ENCODE measurements at places on chromosomes 7 and 10.

DNA sequence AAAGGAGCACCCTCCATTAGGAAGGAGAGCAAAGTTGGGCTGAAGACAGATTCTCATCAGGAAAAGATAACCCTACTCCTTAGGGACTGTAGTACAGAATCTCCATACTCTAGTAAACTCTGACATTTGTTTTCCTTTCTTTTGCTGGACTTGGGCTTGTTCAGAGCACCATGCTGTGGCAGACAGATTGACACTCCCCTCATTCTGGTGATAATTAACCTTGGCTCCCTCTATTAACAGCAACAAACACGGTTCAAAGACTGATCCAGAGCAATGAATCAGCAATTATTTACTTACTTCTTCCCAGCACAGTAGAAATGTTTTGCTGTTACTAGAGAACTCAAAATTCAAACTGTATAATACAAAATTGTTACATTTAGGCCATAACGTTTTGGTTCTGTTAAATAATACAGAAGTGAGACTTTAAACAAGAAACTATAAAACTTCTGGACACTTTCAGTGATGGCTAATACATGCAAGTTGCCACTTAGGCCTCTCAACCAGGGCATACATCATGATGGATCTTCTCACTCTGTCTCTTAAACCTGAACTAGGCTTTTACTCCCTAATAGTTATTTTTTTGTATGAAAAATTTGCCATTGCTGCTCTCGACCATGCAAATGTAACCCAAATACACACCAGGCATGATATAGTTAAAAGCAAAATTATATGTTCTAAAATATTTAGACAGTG is 639.0 kb downstream of the IPMK start:
- DNase-seq, result peak; percentile 2

- no peak for DNase-seq
Measured at GRCh38 chr7:47501406-47501805, 80.5 kb downstream of the TNS3 start.

DNA sequence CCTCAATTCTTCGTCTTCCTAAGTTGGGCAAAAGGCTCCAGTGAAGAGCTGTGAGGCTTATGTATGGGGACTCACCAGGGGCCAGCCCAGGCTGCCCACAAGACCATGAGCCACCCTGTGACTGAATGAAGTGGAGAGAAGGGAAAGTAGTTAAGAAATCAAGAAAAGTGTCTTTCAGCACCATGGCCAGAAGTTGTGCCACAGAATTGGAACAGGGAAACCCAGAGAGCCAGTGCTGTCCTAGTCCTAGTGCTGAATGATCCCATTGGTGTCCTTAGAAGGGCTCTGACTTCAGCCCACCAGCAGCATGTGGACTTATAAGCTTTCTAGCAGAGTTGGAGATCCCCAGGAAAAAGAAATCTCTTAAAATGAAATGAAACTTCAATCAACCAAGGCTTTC is 37.0 kb upstream of the CCSER2 start:
- DNase-seq, result no peak

- DNase-seq, result peak; percentile 22
Measured at GRCh38 chr7:138663725-138664710, 37.1 kb downstream of the SVOPL start.

GRCh38 chr10:79298403-79299244 is 48.6 kb upstream of the PPIF start:
- DNase-seq, result no peak

GRCh38 chr7:155764438-155764793 is 47.8 kb downstream of the SHH start:
- no peak for DNase-seq

DNA sequence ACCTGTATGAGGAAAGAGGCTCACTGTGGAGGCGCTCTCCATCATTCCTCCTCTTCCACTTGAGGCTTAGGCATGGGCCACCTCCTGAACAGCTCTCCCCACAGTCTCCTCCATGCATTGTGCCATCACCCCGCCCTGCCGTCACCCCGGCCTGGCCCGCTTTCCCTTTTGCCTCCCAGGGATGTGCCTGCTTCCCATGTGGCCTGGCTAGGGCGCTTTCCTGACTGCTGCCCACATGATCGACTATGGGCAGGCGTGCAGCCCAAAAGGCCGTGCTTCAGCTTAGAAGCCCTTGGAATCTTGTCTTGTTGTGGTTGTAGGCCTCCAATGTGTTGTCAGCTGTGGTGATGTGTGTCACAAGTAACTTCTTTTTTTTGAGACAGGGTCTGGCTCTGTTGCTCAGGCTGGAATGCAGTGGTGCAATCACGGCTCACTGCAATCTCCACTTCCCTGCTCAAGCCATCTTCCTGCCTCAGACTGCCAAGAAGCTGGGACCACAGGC is 1.8 kb upstream of the ACTR3C start:
- no peak for DNase-seq

- DNase-seq, result no peak
Measured at GRCh38 chr7:128037880-128038619, 6.8 kb upstream of the LRRC4 start.

GRCh38 chr7:137476937-137477336 is 133.4 kb upstream of the PTN start:
- no peak for DNase-seq

DNA sequence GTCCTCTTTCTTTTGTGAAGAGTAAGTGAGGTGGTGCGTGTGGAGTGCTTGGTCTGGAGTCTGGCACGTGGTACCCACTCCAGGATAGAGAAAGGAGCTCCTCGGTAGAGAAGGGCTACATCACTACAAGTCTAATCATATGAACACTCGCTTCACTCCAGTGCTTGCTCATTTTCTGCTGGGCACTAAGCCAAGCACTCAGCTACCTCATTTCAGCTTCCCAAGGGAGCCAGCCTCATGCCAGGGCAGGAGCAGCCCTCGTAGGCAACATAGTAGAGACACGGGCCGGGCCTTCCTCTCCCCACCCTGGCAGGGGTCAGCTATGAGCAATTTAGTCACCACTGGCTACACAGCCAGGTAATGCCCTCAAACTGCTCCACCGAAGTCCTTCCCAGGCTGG is 11.4 kb upstream of the HSPA12A start:
- peak; percentile 76 for DNase-seq

All from NCI-H1105 (cell line).